Amygdala (tissue), 56 donors: ENCODE measurements at places on chromosomes 5 and 9.

- no peak for DNase-seq
Measured at GRCh38 chr5:86565197-86565789, 52.4 kb upstream of the COX7C start.

GRCh38 chr5:133222521-133222920 lies 170.7 kb downstream of the HSPA4 start:
- no peak for DNase-seq

DNA sequence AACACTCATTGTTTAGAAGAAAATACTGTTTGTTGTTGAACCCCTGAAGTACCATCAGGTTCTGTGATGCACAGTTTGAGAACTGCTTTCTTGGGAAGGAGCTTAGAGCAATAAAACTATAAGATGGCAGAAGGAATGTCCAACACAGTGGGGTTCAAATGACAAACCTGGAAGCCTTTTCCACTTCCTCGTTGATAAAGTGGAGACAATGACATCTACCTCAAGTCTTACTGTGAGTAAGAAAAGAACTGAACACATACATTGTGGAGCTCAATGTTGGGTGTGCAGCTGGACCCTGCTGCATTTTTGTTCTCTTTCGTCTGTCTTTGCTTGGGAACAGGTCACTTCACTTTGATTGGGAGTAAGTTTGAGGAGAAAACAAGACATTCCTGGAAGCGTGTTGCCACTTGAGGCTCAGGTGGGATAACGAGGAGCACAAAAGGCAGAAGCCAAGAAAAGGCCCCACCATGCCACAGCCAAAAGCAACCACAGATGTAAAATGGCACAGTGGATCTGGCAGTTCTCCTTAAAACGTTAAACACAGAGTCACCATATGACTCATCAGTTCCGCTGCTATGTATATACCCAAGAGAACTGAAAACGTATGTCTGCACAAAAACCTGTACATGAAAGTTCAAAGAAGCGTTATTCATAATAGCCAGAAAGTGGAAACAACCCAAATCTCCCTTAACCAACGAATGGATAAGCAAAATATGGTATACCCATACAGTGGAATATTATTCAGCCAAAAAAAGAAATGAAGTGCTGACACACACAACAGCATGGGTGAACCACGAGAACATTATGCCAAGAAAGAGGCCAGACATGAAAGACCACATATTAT lies 42.9 kb upstream of the SUB1 start:
- DNase-seq = no peak

DNA sequence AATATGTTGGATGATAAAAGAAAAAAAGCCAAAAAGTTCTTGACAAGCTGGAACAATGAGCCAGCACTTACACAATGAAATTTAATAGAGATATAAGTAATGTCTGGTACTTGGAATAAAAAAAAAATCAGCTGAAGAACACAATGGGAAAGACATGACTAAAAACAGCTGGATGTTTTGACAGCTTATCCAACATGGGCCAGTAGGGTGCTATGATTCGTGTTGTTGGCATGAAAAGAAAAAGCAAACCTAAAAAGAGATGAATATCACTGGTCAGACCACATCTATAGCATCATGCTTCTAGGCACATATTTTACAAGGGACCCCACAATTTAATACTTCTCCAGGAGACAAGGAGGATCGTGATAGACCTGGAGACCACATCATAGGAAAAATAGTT lies 175.3 kb downstream of the ARL15 start:
- no peak for DNase-seq
